ENCODE measurements at places on chromosomes 2 and 18.

GRCh38 chr2:207078186-207078798 lies 87.5 kb downstream of the KLF7 start:
- no peak for DNase-seq

DNA sequence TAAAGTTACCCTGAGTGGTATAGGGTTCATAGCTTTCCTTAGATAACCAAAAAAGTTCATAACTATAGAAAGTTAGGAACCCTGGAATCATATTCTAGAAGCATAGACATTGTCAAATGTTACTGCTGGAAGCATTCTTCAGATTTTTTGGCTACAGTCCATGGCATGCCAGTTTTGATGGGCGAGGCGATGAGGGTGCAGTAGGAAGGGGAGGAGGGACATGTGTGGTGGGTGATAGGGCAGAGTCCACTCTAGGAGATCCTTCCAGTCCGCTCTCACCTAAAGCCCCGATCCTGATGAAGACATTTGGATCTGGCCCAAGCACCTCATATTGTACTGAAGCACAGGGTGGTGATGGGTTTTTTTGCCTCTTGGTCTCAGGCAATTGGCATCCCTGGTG lies 91.8 kb downstream of the HRH4 start:
- DNase-seq, result no peak

DNA sequence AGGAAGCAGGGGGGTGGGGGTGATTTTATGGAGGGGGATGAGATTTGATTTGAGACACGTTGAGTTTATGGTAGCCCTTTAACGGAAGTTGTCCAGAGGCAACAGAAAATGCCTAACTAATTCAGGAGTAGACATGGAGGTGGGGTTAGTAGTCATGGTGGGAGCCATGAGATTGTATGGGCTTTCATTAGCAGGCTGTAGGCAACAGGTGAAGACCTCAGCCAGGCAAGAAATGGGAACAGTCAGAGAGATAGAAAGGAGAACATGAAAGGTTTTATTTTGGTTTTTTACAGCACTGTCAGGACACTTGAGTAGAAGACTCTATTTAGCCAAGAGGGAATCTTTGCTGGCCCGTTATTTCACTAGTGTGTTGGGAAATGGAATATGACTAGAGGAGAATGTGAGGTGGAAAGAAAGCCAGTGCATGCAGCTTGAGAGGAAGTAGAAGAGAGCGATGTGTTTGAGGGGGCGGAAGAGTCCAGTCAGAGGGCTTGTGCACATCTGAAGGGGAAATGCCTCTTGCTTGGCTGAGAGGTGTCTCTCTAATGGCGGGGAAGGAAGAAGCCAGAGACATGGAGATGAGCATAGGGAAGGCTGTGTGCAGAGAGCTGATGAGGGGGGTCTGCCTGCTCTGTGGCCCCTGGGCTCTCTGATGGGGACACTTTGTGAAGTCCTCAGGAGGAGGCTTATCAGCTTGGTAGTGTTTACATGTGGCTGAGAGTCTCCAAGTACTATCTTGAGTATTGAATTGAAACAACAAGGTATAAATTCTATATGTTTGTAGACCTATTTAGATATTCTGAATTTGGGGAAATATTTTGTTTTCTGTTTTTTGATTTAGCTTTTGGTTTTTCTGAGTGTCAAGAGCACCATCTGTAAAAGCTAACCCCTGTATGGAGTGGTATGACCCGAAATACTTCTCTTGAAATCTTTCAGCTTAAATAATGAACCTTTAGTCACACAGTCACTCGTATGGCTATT lies 66.9 kb upstream of the ITM2C start:
- DNase-seq, result no peak

GRCh38 chr2:126038861-126039260 lies 617.1 kb upstream of the GYPC start:
- no peak for DNase-seq

DNA sequence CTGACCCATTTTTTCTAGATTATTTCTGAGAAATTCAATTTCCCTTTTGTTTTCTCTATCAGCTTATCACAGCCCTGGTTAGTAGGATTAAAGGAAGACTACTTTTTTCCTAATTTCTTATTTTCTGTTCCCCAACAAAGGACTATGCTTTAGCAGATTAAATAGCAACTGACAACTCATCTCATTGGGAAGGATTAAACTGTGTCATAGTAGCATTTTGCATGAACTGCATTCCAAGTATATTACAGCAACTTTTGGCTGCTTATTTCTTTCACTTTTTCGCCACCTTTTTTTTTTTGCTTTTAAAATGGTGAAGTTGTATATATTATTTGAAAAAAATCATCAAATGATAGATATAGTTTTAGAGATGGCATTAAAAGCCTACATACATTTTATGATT lies 570.3 kb downstream of the FBXO15 start:
- DNase-seq, result no peak

DNA sequence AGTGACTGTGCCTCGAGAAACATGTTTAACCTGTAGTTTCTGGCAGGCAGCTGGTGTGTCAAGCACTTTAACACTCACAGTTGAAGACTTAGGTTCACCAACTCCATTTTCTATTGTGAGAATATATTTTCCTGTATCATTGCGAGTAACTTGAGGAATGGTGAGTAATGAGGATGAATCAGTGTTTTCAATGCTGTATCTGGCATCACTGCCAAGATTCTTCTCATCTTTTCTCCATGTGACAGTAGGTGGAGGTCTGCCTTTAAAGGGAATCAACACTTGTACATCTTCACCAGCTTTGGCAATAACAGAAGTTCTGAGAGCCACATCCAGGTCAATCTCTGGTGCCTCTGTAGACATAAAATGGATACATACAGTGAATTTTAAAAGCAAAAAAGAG lies 72.8 kb downstream of the PLEKHA3 start:
- DNase-seq, result no peak

GRCh38 chr2:144201868-144202468 lies 318.0 kb downstream of the ZEB2 start:
- no peak for DNase-seq

DNA sequence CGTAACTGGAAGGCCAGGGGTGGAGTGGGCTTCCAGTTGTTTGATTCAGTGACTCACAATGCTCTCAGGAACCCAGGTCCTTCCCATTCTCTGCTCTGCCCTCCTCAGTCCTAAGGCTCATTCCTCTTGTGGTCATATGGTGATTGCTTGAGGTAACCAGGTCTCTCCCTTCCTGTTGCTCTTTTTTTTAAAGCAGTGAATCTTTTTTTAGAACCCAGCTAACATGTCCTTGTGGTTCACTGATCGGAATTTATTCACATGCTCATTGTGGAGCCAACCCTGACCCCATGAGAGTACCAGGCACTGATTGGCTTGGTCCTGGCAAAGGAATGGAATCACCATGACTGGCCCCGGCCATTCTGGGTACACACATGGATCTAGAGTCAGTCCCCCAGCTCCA lies 7.4 kb downstream of the THNSL2 start:
- DNase-seq, result no peak

DNA sequence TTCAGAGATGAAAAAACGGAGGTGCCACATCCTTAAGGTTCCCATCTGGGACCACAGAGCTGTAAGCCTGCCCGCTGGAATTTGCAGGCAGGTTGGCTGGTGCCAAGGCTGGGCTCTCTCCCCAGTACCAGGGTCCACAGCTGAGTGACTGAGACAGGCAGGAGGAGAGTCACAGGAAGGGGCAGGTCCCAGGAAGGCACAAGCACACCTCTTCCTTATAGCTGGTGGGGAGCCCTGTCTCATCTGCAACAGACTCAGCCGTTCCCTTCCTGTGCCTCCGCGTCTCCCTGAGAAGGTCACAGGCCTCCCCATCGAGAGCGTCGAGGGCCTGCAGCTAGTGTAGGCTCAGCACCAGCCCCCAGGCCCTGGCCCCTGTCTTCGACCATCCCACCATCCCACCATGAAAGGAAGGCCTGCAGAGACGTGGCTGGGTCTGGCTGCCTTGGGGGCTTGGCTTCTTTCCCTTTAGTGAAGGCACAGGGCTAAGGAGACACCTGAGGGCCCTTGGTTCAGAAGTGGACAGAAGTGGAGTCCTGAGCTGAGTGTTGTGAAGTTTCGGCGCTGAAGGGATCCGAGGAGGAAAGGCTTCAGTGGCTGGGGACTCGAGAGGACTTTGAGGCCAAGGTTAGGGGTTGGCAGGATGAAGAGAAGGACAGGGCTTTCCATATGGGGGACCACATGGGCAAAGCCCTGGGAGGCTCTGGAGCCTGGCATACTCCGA lies 26.8 kb downstream of the GLI2 start:
- DNase-seq, result no peak

DNA sequence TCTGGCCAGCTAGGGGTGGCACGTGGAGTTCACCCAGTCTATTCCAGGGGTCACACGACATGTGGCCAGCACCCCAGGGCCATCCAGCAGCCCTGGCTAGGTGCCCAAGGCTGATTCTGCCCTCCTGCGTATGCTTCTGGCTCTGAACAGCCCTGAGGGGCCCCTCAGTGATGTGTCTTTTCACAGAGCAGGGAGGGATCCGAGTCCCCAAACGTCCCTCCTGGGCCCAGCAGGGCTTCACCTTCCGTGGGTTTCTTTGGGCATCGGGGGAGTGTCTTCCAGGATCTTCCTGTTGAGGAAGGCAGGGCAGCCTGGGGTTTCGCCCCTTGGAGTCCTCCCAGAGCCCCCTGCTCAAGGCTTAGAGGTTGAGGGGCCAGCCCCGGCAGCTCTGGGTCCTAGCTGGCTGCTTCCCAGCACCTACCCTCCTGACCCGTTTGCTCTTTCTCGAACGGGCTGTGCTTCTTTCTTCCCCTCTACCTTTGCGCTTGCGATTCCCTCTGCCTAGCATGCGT lies 165.9 kb downstream of the DYSF start:
- DNase-seq, result no peak

GRCh38 chr2:227864161-227864756 lies 7.2 kb upstream of the DAW1 start:
- no peak for DNase-seq

DNA sequence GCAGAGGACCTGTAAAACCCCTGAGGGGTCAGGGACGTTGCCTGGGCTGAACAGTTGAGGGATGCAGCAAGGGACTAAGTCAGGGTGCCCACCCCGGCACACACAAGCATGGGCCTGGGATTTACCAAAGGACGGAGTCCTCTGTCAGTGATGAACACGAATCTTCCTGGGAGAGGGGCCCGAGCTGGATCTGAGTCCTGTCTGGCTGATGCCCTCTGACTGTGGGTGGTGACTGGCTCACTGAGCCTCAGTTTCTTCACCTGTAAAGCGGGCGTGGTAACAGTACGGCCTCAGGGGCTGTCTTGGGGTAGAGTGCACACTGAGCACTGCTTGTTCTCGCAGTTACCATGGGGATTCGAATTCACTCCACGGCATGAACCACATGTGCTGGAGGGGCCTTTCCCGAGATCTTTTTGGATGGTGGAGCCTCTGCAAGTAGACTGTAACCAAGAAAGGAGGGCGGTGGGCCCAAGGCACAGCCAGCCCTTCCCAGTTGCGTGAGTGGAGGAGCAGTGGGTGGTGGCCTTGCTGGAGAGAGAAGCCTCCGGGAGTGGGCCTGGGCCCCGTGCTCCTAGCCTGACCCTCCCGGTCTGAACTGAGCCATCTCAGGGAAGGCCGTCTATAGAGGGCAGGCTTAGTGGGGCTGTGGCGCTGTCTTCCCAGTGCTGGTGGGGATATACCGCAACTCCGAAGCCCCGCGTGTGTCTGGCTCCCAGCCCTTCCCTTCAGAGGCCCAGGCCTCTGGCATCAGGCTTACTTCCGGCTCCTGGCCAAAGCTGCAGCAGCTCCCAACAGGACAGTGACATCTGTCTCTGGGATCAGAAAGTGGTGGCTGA lies 130.8 kb upstream of the HS6ST1 start:
- DNase-seq, result no peak

DNA sequence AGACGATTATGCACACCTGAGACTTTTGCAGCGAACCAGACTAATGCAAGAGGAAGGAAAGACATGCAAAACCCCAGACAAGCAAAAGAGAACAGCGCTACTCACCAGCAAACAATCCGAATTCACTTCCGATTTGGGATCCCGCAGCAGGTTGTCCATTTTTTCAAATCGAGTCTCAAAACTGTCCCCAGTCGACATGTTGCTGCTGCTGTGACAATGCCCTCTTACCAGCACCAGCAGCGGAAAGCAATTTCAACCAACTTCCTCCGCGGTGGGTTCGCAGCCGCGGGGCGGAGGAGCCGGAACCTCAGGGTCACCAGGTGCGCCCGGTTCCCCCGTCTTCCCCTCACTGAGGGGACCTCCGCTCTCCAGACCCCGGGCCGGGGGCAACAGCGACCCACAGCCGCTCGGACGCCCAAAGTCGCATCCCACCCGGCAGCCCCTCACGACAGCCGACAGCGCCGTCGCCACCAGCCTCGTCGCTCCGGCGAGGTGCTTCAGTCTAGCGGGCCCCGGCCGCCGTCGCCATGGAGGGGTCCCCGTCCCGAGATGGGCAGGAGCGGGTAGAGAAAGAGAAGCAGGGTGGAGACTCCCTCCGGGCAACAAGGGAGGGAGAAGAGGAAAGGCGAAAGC lies 784 bp downstream of the ROCK1 start:
- peak; percentile 62 for DNase-seq

DNA sequence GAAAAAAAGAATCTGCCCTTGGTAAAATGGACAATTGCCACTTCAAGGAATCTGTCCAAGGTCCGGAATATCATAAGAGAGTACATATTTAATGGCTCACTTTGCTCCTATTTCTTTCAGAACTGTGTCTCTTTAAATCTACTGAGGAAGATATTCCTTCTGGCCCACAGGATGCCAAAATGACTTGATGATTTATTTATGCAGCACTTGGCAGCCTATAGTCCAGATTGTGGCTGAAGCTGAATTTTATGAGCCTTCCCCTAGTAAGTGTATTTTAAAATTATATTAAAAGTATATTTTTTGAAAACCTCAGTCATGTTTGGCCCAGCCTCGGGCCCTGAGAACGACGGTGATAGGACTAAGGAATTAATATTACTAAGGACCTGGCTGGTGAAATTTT lies 465.1 kb upstream of the HNRNPA3 start:
- DNase-seq, result no peak

- no peak for DNase-seq
These were observed 60.8 kb downstream of the SLC66A2 start for GRCh38 chr18:79890674-79891073.

DNA sequence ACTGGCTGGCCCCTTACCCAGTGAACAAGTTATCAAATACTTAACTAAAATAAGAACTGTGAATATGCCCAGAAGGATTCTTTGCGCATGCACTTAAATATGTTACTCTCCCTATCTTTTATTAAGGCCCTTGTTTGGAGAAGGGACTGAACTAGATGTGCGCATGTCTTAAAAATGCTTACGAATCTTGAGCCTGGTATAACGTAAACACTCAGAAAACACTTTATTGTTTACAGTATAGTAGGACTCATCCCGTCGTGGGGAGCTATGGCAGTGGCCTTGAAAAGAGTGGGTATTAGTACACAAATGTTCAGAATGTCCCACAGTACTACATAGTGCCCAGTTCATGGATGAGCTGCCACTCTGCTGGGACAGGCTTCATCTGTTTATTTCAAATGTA lies 75.9 kb upstream of the MAP4K3 start:
- no peak for DNase-seq

DNA sequence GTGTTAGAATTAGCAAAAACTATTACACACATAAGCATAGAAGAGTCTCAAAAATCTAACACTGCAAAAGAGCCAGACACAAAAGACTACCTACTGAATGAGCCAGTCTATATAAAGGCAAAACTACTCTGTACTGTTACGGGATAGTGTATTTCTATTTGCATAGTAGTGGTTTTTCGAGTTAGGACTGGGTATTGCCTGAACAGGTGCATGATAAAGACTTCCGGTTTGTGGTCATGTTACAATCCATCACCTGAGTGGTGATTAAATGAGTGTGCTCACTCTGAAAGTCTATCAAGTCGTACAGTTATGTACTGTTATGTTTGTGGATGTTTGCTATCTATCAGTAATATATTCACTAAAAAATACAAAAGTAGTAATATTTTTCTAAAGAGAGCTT lies 523.3 kb upstream of the SYT4 start:
- no peak for DNase-seq

- DNase-seq, result no peak
These were observed 104.0 kb downstream of the PRPF40A start for GRCh38 chr2:152613235-152613634.

- DNase-seq, result no peak
These were observed 501.2 kb upstream of the LRRTM4 start for GRCh38 chr2:78023356-78023755.
